CD8-positive, alpha-beta T cell (primary cell): ENCODE measurements at places on chromosomes 2 and 18.
A peak's percentile ranks its signal among the peaks of the same experiment; 100 is the strongest.

DNA sequence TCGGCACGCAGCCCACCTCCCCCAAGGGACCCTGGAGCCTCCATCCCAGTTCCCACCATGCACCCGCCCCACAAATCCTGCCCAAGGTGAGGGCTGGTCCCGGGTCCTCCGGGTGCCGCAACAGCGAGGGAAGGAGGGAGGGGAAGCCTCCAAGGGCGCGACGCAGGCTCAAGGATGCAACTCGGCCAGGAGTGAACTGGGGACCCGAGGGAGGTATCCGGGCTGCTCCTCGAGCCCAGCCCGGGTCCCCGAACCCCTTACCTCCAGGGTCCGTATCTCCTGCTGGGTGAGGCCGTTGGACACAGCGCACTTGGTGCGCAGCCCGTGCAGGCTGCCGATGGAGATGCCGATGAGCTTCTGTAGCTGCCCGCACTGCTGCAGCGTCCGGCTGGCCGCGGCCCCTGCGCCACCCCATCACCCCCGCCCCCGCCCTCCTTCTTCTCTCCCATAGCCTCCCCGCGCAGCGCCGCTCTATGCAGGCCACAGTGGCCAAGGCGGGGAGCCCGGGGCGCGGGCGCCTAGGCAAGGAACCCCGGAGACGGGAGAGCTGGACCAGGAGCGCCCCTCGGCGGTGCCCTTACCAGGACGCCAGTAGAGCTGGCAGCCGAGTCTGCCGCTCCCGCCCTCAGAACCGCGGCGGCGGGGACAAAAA, 124.1 kb downstream of the ANKRD30BL start:
- DNase-seq = no peak

- DNase-seq = no peak
Measured at GRCh38 chr18:54479365-54479764, 111.7 kb upstream of the DYNAP start.

GRCh38 chr2:182587831-182588230, 128.2 kb upstream of the DNAJC10 start:
- DNase-seq = no peak

GRCh38 chr2:235244255-235245220, 249.3 kb upstream of the AGAP1 start:
- no peak for DNase-seq

- no peak for DNase-seq
Measured at GRCh38 chr18:22605736-22606135, 188.0 kb upstream of the CTAGE1 start.

GRCh38 chr18:3305354-3305762, 43.4 kb downstream of the MYL12B start:
- DNase-seq = no peak

GRCh38 chr2:185274718-185275484, 463.7 kb upstream of the FSIP2 start:
- DNase-seq = no peak

DNA sequence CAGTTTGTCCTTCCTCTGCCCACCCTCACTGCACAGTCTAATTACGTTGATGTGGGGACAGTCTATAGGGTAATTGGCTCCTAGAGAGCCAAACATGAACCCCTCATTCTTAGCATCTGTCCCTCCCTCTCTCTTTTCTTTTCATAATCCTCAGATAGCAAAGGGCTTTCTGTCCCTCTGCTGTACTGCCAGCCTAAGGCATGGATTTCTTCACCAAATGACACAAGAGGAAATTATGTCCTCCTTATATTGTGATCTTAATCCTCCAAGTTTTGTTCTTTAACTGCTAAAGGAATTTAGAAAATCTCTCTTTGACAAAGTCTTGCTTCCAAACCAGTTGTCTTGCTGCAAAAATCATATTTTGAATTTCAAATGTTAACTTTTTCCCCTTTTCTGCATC, 18.5 kb downstream of the ANTXR1 start:
- DNase-seq = no peak

DNA sequence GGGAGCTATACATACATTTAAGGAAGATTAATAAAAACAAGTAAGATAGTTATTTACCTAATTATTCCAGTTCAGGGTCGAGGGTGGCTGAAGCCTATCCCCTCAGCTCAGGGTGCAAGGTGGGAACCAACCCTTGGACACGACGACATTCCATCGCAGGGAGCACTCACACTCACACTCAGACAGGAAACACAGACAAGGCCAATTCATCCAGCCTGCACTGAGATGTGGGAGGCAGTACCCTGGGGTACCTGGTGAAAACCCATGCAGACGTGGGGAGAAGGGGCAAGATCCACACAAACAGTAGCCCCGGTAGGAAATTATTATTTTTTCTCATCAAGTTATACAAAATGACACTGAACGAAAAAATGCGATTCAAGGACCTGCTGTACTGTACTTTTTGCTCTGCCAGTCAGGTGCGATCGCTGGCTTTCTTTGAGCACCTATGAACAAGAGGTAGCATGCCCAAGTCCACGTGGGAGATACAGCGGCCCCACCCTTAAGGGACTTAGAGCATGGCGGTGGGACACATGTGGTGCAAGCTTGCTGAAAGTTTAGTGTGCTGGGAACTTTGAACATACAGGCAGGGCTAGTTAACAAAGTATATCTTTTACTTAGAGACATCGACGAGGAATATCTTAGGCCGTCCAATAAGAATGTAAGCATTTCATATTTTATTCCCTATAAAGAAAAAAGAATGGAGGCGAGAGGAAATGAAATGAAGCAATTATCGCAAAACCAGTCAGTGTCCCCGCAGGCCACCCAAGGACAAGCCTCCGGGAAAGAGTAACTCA, 624 bp downstream of the METTL8 start:
- DNase-seq = peak; percentile 23

- no peak for DNase-seq
Measured at GRCh38 chr2:239715606-239716005, 309.5 kb downstream of the NDUFA10 start.

GRCh38 chr2:37802899-37803379, 122.1 kb upstream of the RMDN2 start:
- no peak for DNase-seq

DNA sequence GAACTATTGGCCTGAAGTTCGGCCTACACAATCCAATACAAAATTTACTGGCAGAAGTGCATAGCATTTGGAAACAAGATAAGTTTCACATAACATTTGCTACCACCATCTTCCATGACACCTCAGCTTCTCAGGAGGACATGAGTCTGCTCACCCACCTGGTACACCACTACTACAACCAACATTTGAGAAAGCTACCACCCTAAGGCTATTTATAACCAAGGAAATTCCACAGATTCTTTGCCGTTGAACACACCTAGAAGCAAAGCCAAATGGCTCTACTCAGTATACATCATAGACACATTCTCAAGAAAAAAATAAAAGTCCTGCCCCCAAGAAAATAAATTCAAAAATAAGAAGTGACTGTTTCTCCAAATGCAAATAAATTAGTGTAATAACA, 145.3 kb downstream of the SPAG16 start:
- no peak for DNase-seq
